ENCODE measurements at places on chromosomes 7 and 10.

DNA sequence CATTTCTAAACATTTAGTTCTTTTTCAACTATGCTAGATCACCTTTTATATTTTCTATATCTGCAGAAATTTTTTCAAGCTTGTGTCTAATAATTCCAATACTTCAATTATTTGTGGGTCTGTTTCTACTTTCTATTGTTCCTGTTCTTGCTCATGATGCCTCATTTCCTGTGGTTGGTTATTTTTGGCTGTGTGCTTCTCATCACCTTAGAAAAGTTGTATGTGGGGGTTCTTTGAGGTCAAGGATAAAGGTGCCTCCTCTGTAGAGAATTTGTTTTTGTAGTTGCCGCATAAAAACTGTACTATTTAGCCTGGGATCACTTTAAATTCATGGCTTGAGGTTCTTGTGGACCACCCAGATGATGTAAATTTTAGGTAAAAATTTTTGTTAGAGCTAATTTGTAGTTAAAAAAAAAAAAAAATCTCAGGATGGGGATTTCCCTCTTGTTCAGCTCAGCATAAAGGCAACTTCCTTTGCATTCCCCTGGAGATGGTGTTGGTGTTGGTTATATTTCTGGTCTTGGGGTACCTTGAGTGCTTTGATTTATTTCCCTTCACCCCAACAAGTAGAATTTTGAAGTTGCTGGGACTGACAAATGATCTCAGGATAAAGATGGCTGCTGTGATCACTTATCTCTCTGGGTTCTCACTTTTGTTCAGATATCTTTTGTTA, 27.0 kb upstream of the JAZF1 start:
- DNase-seq: peak; percentile 6

GRCh38 chr7:39260279-39260844, 282.7 kb downstream of the POU6F2 start:
- no peak for DNase-seq

- DNase-seq: no peak
Measured at GRCh38 chr10:126634911-126635310, 35.6 kb downstream of the C10orf90 start.

DNA sequence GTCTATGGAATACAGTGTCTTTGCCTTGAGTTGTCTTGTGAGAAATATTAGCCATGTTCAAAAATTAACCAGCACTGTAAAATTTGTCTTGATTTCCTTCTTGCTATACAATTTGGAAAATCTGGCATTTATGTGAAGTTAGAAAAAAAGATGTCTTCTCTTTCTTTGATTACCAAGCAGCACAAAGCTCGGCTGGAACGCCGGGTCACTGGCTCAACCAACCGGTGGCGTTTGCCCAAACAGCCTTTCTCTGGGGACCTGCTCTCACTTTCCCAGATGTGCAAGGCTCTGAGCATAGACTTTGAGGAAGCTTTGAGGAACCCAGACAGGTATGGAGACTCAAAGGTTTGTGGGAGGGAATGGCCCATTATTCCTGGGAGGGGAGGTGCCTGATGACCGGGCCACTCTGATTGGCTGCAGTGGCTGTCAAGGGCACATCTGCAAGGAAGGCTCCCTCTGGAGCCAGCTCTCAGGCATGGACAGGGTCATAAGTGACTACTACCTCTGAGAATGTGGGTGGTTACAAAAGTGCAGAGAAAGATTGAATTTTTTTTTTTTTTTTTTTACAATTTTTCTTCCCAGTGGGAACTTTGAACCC, 5.6 kb downstream of the BTBD16 start:
- peak; percentile 22 for DNase-seq

GRCh38 chr10:26841733-26842317, 18.9 kb downstream of the ABI1 start:
- no peak for DNase-seq

GRCh38 chr7:7920481-7920880, 48.1 kb upstream of the GLCCI1 start:
- DNase-seq: no peak

DNA sequence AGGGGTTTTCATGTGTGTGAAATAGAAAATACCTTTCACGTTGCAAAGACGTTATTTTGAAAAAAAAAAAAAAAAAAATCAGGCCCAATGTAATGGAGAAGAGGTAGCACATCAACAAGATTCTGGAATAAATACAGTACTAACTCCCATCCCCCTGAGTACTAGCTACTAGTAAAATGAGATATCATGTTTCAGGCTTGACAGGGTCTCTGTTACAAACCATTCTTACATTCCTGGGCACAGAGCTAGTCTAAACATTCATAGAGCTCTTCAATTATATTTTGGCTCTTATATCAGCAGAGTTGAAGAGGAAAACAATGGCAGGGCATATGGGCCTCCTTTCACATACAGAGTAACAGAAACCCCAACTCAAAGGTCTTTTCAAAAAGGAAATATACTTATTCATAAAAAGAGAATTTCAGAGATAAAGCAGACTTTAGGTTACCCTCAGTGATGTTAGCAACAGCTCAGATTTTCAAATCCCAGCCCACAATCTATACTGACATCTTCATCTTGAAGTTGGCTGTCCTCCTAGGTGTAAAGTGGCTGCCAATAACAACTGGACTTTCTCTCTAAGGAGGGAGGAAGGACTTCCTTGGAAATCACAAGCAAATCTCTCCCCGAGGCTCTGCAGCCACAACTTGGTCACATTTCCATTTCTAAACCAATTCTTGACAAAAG, 18.6 kb downstream of the C7orf33 start:
- no peak for DNase-seq

DNA sequence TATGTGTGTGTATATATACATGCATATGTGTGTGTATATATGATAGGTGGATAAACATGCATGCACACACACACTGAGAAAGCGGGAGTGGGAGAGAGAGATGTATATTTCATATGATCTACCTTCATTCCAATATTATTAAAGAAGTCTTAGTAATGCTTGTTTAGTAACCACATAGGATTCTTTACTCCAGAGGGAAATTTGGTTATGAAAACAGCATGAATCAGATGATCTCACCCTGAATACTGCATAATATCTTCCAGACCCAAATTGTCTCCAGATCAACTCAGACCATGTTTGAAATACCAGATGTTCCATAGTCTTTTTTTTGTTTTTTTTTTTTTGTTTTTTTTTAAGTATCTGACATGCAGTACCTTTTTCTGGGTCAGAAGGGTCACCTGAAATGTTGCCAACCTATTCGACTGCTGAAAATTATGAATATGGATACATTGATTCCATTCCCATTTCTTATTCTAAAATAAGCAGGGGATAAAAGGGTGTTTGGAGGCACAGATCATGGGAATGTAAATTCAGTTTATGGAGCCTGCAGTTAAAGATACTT, 17.4 kb downstream of the TES start:
- peak; percentile 43 for DNase-seq

GRCh38 chr7:158829021-158829341, 328 bp downstream of the ESYT2 start:
- DNase-seq: peak; percentile 86

DNA sequence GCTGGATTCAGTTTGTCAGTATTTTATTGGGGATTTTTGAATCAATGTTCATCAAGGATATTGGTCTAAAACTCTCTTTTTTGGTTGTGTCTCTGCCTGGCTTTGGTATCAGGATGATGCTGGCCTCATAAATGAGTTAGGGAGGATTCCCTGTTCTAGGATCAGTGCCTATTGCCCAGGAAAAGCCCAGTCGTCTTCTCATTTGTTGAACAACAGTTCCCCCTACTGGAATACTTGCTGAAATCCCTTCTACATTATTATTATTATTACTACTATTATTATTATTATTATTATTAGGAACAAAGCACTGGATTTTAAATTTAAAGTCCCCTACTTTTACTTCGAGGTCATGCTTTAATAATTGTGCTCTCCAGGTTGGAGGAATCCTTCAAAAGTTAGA, 528.9 kb downstream of the MAGI2 start:
- DNase-seq: peak; percentile 21

DNA sequence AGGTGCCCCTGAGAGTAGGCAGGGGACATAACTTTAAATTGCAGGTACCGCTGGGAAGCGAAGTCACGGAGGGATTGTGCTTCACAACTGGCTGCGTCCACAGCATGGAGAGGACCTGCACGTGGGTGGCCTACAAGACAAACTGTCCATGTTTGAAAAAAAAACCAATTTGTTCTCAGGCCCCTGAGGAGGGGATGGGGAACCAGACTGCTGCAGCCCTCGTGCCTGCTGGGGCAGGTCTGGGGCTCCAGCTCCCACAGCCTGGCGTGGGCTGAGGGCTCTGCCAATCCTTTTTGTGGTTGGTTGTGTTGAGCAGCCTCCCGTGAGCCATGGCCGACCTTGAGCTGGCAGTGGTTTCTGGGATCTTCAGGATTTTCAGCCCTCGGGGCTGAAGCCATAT, 9.7 kb downstream of the SFRP5 start:
- no peak for DNase-seq

GRCh38 chr7:43649755-43650274, 66.9 kb downstream of the STK17A start:
- no peak for DNase-seq

DNA sequence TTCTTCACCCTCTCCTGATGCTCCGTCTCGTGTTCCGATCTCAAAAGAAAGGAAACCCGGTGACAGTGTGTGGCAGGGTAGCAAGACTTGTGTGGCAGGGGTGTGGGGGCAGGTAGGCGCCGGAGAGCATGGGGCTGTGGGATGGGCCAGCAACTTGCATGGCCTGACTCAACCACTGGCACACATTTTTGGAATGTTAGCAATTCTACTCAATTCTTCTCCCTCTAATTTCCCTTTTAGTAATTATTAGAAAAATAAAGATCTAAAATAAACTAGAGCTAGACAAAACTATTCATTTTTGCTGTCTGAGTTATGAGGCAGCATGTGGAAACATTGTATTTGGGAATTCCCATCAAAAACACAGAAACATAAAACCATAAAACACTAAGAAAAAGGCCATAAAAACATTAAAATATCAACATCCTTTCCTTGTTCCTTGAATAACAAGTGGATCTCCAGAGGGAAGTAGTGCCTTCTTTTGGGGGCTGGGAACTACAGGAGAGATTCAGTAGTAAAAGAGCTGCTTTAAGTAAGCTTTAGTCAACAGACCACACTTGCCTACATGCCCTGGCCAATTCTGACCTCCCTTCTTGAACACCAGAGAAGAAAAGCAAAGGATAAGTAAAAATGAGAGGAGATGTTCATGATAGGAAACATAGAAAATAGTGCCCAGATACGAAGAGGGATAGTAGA, 21.8 kb downstream of the SEMA3C start:
- DNase-seq: no peak

DNA sequence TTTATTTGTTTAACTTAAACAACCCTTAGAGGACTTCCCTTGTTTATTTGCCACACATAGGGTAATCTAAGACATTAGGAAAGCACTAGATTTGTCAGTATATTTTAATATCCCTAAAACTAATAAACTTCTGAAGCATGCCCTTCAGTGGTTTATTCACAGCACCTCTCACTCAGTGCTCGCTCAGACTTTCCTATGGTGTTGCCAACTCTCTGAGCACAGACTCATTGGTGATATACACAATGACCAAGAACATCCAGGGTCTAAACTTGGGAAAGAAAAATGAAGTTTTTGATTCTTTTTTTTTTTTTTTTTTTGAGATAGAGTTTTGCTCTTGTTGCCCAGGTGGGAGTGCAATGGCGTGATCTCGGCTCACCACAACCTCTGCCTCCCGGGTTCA, 82.2 kb downstream of the RAB11FIP2 start:
- no peak for DNase-seq
